ENCODE measurements at places on chromosomes 6 and 20.

DNA sequence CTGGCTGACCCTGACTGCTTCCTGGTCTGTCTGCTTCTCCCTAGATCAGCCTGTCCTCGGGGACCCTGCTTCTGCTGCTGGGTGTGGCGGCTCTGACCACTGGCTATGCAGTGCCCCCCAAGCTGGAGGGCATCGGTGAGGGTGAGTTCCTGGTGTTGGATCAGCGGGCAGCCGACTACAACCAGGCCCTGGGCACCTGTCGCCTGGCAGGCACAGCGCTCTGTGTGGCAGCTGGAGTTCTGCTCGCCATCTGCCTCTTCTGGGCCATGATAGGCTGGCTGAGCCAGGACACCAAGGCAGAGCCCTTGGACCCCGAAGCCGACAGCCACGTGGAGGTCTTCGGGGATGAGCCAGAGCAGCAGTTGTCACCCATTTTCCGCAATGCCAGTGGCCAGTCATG lies 6.3 kb downstream of the NRSN2 start:
- DNase-seq = no peak

DNA sequence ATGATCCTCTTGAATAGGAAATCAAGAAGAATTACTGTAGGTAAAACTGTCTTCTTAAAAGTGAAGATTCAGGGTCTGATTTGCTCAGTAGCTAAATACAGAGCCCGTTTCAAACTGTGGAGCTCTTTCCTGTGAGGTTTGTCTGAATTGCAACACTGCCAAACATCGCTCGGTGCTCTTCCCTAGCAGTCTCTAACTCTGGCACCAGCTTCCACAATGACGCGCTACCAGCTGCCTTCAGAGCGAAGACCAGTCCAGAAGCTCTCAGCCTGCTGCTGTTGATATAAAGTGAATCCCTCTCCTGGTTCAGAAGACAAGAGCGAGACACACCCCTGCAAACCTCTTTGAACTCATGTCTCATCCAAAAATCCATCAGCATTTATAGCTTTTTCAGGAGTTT lies 447.0 kb downstream of the LMBRD1 start:
- DNase-seq = no peak

DNA sequence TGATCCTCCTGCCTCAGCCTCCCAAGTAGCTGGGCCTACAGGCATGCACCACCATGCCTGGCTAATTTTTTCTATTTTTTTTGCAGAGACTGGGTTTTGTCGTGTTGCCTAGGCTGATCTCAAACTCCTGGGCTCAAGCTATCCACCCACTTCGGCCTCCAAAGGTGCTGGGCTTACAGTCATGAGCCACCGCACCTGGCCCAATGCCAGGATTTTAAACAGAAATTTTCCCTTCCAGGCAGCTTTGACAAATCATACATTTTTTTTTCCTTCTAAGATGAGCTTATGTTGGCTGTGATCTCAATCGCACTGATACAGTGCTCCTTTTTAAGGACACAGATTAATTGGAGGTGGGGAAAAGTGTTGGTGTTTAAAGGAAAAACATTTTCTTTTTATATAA lies 73.2 kb upstream of the CD2AP start:
- no peak for DNase-seq

DNA sequence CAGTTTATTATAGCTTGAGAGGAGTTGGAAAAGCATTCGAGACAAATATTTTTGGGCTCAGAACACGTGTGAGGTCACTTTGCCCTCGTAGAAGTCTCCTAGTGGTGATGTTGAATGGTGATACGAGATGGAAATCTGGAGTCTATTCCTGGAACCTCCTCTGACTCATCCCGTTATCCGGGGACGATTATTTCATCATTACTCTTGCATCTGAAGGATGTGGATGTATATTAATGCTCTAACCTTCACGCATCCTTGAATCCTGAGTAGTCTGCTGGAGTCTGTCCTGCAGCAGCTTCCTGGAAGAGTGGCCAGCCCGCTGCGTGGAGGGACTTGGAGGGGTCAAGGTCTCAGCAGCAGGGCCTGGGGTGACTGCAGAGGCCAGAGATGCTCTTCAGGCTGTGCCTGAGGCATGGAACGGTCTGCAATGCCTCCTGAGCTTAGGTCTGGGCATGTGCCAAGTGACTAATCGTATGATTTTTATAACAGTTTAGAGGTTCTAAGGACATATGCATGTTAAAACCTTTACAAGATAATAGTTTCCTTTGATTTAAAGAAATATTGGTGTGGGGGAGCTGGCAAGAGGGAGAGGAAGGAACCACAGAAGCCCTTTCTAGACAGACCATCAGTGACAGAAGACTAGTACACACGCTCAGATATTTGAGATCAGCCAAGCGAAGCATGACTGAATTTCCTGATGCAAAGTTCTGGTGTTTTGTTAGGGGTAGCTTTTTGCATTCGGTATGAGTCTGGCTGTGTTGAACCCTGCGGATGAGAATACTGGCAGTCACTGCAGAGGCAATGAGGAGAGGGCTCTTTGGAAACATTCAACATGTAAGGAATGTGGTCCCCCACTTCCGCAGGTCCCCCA lies 400.2 kb downstream of the QKI start:
- DNase-seq = peak; percentile 96

DNA sequence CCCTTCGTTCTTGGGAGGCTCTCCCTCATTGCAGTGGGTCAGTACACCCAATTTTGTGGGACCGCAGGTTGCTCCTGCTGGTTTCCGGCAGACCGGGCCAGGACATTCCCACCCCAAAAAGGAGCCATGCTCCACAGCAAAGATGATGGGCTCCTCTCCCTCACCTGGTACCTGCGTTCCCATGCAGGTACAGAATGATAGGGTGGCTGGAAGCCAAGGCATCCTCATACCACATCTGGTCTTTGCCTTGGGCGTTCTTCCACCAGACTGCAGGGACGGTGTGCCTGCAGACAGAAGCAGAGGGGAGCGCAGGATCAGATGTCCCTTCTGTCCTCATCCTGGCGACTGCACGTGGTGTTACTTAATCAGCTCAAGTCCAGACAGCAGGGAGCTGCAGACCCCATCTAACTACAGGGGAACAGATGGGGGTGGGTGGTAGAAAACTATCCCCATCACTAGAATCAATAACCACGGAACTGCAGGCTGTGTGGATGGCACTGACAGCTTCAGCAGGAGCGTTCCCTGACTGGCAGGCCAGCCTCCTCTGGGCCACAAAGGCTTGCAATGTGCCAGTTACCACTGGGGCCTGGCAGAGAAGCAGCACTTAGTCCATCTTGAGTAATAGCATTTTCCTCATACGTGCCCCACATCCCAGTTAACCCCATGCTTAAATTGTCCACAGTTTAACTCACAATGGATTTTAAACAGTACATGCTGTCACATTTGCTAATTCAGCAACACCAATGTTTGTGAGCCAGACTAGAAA lies 70.4 kb downstream of the ABHD12 start:
- DNase-seq = no peak

DNA sequence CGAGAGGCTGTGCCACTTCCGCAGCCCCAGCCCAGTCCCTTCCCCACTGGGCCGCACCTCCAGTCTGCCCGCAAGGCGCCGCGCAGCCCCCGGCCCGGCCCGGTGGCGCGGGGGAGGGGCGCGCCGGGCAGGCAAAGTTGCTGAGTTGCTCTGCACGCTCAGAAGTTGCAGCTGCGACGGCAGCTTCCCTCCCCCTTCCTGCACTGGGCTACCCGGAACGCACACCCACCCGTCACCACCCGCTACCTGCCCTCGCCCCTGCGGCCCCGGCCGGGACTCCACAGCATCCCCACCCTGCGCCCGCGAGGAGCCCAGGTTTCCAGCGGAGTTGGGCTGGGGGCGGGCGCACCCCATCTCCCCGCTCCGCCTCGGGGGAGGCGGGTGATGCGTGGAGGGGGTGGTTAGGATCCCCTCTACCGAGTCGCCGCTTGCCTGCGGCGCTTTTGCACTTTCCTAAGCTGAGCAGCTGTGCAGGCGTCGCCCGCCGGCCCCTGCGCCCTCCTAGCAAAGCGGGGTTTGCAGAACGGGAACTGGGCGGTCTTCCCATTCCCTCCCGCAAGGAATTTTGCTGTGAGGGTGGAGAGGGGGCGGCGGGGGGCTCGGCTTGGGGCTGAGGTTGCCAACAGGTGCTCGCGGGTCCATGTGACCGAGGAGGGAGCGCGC lies 55.9 kb upstream of the RREB1 start:
- DNase-seq = peak; percentile 19

GRCh38 chr20:56423886-56424285 lies 11.8 kb downstream of the CASS4 start:
- DNase-seq = no peak

DNA sequence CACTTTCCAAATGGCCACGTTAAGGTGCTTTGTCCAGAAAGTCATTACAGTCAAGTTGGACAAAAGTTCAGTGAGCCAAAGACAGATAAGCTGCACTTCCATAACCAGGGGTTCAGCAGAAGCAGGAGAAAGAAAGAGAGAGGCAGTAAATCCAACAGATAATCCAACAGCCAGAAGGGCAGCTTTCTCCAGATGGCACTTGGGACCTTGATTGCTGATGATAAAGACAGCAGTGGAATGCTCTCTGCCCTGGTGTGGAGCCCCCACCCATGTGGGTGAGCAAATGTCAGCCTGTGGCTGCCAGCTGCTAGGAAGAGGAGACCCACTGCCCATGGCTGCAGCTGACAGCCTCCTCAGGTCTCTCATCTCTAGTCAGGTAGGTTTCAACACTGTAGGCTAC lies 18.7 kb upstream of the NRSN1 start:
- DNase-seq = no peak

DNA sequence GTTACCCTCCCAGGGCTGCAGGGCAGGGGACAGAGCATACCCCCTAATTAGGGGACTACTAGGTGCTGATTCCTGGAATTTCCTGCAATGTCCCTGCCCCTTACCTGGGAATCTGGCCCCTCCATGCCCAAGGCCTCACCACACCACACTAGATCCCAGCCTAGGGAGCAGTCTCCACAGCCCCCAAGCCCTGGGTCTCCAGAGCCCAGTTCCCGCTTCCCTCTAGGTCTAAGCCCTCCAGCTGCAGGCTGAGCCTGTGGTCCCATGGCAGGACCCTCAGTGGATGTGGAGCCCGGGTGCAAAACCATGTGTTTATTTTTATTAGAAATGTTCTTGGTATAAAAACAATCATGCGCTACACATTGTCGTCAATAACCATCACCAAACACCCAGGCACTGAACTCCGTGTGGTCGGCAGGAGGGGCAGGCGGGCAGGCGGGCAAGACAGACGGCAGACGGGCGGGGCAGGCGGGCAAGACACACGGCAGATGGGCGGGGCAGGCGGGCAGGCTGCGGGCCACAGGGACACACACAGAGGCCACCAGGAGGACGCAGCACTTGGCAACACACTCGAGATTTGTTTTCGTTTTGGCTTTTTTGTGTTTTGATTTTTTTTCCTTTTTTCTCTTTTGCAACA lies 124.2 kb downstream of the GRM4 start:
- no peak for DNase-seq

DNA sequence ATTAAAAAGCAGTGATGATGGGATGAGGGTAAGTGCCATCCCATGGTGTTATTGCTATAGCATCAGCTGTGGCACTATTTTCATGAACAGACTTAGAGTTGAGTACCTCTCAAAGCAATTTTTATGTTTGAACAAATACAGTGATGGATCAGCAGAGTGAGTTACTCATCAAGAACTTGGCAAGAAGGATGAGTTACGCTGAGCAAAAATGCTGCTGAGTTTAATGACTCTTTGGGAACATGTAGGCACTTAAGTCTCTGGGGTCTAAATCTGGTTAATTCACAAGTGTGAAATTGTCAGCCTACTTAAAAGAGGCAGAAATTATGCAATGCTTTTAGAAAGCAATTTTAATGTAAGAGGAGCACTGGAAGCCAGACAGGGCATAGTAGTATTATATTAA lies 78.5 kb upstream of the AHI1 start:
- DNase-seq = peak; percentile 93

DNA sequence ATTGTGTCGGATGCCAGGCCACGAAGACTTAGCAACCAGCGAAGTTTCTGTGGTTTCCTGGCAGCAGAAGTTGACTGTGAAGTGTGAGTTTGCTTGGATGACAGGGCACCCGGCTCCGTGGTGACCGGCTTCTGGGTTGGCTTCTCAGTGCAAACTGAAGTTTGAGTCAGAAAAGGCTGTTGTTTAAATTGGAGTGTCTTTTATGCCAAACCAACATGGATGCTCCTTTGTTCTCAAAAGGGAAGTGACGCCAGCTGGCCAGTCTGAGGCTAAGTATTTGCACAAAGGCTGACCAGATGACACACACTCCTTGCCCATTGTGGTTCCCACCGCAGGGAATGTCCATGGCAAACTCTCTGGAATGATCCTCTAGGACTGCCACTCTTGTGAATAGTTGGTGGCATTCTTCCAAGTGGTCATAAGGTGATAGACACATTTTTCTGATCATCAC lies 164.8 kb upstream of the QKI start:
- DNase-seq = no peak

- DNase-seq = no peak
These were observed 44.3 kb upstream of the SLC4A11 start for GRCh38 chr20:3283222-3283820.

DNA sequence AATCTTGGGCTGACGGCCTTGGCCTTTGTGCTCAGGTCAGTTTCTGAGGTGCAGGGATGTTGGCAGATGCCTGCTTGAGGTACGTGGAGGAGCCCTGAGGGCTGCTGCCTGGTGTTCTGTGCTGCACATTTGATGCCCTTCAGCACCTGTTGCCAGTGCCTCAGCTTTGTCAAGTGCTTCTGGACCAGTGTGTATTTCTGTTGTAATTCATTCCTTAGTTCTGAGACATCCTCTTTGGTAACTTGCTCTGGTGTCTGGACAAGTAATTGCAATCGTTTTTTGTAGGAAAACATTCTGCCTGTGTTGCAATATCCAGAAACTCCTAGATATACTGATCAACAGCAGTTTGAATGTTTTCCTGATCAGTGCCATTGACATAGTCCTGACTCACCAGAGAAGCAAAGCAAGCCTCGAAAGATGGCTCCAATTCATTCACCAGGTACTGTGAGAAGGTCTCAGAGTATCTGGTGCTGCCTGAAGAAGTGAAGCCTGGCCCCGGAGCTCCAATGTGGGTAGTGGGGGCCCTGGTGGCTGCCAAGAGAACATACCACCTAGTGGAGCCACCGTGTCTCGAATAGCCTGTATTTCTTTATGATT lies 26.7 kb downstream of the ZNF337 start:
- DNase-seq = peak; percentile 86

GRCh38 chr6:160130729-160131484 lies 9.3 kb downstream of the SLC22A1 start:
- no peak for DNase-seq

DNA sequence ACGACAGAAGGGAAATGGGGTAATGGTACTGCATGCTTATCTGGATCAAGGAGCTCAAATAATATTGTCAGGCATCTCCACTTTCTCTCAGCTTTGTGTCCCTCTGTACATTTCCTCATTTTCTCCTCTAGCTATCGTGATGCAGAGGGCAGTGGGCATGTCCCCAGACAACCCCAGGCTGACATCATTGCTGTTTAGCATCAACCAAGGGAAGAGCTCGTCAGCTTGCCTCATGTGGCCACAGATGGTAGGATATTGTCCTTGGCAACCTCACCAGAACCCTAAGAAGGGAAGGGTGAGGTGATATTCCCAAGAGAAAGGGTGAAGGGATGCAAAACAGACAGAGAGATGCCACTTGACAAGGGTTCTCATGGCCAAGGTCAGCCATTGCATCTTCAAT lies 58.3 kb downstream of the MAFB start:
- DNase-seq = no peak

All from fibroblast of mammary gland (primary cell).